ENCODE measurements at places on chromosomes 7 and 10.
A peak's percentile ranks its signal among the peaks of the same experiment; 100 is the strongest.

GRCh38 chr7:28292834-28293526 lies 112.4 kb upstream of the JAZF1 start:
- DNase-seq, result no peak

- DNase-seq, result no peak
Measured at GRCh38 chr7:101731502-101732084, 85.8 kb upstream of the CUX1 start.

DNA sequence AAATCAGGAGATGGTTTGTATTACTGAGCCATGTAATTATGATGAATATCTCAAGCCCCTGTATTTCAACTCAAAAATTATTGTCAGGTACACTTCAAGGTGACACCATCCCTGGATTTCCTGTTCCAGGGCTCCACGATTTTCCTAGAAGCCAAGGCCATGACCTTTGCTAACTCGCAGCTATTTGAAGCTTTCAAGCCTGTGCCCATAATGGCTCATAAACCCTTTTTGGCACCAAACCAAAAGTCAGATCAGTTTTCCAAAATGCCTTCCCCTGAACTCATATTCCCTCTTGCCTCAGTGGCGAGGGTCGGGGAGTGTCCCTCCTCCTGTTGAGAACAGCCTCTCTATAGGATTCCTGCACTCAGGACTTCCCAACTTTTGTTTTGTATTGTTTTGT lies 70.8 kb downstream of the HIP1 start:
- no peak for DNase-seq

- DNase-seq, result no peak
Measured at GRCh38 chr10:113444766-113445365, 108.0 kb upstream of the HABP2 start.

- DNase-seq, result no peak
Measured at GRCh38 chr10:86579883-86580520, 58.4 kb upstream of the WAPL start.

GRCh38 chr7:157565981-157566630 lies 229.3 kb downstream of the DNAJB6 start:
- no peak for DNase-seq

- no peak for DNase-seq
Measured at GRCh38 chr10:108849688-108850087, 1073.6 kb downstream of the XPNPEP1 start.

GRCh38 chr10:8967061-8967460 lies 912.6 kb downstream of the GATA3 start:
- no peak for DNase-seq

DNA sequence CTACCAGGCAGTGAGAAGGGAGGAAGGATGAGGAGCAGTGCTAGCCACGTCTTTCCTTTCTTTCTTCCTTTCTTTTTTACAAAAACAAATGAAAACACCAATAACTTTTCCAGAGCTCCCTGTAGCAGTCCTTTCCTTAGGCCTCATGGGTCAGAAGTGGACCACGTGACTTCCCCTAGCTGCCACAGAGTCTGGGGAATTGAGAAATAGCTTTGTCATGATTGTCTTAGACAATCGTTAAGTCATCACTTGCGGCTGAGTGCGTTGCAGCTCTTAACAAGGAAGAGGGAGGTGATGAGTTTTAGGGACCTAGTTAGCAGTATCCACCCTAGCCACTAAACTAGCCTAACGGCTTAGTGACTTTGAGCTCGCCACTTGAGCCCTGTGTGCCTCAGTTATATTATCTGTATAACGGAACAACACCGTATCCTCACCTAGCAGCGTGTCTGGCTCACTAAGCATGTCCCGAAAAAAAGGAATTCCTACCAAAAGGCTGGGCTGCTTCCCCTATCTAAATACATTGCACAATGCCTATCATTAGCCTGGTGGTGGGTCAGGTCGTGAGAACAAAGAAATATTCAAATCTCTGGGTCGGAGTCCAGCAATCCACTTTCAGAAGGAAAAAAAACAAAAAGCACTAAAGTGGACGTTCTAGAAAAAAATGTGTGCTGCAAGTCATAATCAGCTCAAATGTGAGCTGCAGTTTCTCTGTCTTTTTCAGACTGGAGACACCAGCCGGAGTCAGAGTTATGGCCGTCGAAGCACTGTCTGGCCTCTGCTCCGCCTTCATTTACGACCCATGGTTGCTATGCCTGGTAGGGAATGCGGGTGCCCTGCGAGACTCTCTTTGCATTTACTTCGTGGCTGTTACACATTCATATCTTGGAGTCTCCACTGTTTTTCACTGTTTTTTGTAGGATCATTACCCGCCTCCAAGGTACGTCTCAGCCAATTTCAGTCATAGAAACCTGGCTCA lies 338.5 kb upstream of the FOXK1 start:
- DNase-seq, result peak; percentile 46

DNA sequence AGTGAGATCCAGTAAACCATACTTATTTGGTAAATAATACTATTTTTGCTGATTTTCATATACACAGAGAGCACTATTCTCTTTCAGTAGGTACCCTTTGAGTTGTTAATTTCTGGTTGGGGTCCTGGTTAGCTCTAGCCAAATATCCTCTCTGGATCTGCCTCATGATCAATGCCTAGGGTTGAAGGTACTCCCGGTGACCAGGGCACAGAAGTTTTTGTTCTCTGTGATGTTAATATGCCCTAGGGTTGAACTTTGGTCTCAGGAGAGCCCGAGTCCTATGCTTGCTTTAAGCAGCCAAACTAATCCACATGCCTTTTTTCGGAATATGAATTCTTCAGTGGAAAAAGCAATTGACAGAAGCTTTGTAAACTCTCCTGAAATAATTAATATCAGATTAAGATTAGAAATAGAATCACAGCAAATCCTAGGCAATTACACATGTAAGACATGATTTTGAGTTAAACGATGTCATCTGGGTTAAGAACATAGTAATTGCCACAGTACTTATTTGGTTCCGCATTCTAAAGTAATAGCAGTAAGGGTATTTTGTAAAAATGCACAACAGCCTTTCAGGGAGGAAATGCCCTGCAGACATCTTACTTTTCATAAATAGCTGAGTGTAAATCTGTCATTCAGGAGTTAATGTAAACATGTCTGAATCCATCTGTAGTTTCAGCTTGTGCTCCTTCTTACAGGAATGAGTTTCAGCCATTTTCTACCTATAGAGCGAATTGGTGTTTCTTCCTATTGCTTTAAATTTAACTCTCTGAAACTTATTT lies 10.1 kb downstream of the CHN2 start:
- no peak for DNase-seq

DNA sequence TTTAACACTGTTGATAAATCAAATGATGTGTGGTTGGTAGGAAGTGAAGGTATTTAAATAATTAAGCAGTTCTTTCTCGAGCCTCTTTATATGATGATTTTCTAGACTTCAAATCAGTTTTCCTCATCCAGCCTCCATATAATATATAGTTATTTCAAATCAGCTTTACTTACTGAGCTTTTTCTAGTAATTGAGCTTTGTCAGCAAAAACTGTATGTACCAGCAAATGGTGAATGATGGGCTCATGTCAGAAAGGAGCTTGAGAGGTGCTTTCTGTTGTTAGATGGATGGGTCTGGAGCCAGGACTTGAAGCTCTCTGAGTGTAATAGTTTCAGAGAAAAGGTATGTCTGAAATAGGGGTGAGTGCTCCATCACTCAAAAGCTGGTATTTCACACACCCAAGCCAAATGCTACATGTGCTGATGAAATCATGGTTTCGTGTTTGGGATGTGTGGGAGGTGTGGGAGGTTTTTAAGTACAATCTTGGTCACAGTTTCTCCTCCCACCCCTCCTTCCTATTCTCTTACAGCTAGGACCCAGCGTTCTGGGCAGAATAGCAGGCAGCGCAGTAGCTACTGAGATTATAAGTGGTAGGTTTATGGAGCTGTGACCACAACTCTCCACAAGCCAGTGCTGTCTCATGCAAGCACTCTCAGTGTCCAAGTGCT lies 55.8 kb downstream of the LRMDA start:
- no peak for DNase-seq

DNA sequence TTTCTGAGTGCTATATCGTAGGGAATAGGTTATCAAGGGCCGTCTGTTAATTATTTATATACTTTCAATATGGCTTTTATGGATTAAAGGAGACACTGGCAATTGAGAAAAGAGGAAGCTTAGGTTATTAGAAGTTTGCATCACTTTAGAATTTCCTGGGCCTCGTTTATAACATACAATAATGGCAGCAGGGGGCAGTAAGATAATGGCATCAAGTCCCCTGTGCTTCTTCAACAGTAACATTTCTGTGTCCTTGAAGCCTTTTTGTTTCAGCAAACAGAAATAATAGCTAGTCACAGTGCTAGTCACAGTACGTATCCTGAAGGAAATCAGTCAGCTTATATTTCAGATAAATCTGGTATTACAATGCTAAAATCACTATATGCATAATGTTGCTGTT lies 41.9 kb downstream of the SPAM1 start:
- no peak for DNase-seq

DNA sequence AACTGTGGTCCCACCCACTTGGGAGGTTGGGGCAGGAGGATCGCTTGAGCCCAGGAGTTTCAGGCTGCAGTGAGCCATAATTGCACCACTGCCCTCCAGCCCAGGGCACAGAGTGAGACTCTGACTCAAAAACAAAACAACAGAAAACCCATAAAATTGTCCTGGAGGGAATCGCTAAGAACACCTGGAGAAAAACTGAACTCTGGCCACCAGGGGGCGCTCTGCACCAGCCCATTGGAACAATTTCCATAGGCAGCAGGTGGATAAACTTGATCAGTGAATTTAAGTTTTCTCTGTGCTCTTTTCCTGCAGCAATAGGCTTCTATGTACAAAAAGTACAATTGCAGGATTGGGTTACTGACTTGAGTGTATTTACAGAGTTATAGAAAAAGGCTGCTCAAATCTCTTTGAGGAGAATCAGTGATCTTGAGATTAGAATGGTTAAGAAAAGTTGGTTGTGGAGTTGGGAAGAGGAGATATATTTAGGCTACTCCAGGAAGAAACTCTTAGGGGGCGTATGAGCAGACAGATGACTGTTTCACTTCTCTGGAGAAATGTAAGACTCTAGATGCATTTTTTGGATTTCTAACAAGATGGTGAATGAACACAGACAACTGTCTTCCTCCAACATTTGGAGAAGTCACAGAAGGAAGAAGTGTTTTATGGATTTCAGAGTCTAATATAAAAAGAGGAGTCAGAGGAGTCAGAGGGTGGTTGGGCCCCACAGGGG lies 274.9 kb upstream of the GALNT17 start:
- DNase-seq, result peak; percentile 94

DNA sequence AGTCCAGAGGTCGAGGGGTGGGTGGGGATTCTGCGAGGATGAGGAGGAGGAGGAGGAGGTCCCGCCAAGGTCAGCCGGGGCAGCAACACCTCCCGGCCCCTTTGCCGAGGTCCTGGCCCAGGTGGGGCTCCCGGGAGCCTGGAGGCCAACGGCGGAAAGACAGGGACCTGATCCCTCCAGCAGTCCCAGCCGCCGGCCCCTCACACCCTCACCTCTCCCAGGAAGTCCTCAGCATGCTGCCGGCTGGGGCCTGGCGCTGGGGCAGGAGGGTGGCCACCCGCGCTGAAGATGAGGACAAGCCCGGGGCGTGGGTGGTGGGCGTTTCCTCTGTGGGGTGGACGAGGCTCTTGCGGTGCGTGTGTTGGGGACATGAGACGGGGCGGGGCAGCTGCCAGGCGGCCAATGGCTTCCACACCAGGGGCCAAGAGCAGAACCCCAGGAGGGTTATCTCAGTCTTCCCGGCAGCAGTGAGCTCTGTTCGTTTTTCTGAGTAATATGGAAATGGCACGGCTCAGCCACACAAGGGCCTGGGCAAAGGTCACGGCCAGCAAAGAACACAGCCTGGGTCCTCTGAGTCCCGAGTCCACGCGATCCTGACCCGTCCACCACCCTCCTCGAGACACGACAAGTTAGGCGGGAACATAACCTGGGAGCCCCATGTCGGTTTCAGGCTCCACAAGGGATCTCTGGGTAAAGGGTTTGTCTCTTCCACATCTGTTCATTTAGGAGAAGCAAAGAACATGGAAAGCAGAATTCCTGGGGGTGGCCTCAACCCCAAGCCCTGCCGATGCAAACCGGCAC lies 82.9 kb upstream of the PDGFA start:
- peak; percentile 15 for DNase-seq

DNA sequence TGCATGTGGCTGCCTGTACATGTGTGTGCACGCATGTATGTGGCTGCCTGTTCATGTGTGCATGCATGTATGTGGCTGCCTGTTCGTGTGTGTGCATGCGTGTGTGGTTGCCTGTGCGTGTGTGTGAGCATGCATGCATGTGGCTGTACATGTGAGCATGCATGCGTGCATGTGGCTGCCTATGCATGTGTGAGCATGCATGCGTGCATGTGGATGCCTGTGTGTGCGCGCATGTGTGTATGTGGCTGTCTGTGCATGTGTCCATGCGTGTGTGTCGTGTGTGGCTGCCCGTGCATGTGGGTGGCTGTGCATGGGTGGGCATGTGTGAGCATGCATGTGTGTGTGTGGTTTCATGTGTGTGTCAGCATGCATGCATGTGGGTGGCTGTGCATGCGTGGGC lies 218.3 kb downstream of the ELFN1 start:
- no peak for DNase-seq

DNA sequence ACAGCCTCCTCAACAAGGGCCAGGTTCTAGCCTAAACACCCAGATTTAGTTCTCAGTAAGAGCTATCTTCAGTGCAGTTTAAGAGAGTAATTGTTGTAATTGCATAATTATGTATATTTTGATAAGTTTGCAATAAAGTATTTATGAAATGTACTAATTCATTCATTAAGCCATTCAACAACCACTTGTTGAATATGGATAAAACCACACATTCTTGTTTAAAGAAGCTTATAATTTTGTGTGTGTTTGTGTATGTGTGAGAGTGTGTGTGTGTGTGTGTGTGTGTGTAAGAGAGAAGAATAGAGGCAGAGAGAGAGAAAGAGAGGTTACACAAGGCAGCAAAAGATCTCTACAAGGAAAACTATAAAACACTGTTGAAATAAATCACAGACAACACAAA lies 115.0 kb upstream of the SLC25A13 start:
- no peak for DNase-seq

- DNase-seq, result peak; percentile 74
Measured at GRCh38 chr7:26627891-26628341, 236.5 kb downstream of the SKAP2 start.

GRCh38 chr7:74070619-74070921 lies 13.0 kb upstream of the LIMK1 start:
- no peak for DNase-seq

DNA sequence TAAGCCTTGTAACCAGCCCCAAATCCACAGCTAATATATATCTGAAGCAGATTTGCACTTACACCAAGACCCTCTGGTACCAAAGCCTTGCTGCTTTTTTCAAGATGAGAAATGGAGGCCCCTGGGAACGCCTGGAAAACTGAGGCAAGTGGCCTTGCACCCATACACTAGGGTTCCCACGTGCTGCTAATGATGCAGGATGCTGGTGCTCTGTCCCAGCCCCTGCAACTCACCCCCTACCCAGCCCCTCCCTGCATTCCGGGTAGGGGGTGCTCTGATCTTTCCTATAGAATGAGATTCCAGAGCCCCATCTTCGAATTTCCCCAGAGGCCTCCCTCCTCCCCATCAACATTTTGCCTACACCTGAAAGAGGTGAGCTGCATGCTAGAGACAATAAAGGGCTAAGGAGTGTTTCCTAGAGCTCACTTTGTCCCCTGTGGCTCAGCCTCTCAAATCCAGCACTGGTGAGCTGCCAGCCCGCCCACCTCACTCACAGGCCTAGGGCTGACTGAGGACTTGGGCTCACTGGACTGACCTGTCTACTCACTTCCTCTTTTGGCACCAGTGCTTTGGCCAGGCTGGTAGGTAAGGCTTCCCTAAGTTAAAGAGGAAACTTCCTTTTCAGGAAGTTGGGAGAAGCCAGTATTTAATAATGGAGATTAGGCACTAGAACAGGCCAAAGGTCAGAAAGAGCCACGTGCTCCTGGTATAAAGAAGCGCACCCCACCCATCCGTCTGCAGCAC lies 9.8 kb downstream of the RBP4 start:
- DNase-seq, result no peak

- DNase-seq, result no peak
Measured at GRCh38 chr10:73131301-73131700, 21.0 kb downstream of the NUDT13 start.
